ENCODE measurements at places on chromosomes 5 and 9.

DNA sequence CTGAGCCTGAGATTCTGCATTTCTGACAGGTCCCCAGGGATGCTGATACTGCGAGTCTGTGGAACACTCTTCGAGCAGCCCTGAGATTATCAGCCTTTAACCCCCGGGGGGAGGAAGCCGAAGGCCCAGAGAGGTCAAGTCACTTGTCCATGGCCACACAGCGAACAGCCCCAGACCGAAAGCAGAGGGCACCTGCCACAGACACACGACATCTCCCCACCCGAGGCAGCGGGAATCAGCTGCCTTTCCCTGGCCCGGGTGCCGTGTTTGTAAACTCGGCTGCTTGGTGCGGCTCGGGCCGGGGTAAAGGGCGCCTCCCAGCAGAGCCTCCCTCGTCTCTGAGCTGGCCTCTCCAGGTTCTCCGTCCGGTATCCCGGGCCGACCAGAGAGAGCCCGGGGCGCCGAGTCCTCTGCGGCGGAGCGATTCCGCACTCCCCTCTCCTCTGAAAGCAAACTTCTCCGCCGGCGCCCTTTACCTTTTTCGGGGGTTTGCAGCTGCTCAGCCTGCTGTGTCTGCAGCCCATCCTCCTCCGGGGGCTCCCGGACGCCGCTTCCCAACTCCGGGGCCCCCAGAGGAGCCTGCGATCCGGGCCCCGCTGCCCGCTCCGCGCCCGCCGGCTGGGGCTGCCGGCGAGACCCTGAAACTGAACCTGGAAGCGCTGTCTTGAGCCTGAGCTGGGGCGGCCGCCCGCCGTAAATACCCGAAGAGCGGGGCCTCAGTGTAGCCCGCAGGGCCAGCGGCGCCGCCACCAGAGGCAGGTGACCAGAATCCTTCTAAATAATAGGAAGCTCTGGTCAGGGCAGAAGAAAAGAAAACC lies at the start of gene CCDC69:
TSS of gene CCDC69 (minus strand) at position 646 of the 818 bp plus-strand sequence. CDS start at position 524, 122 bp downstream.
- peak; percentile 39 for DNase-seq

DNA sequence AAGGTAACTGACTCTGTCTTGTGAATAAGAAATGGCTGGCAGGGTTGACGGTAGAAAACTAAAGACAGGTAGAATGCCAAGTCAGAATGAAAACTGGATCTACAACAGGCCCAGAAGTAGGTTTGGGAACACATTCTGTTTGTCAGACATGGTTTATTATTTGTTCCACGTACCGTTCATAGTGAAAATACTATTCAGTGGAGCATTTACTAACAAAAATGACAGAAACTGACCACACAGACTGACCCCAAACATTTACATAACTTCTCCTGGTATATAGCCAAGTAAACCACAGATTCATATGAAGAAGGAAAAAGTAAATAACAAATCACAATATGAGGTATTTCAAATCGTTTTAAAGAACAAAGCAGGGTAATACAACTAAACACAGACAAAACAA lies 73.7 kb downstream of the SLC38A9 start:
- no peak for DNase-seq

DNA sequence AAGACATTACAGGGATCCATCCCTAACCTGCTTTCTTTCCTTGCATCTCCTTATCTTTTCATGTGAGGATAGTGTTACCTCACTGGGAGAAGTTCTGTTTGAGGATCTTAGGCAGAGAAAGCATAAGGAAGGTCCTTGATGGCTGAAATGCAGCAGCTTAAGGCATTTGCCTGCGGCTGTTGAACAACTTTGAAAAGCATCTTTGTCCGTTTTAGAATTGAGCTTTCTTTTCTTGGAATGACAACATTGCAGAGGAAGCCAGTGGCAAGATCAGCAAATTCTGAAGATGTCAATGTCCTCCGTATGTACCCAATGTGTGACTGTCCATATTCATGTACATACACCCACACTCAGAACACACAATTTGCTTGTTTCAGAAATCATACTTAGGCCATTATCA lies 436.2 kb downstream of the GABRG2 start:
- no peak for DNase-seq

- no peak for DNase-seq
These were observed 126.6 kb downstream of the SLC24A2 start for GRCh38 chr9:19662213-19662612.

DNA sequence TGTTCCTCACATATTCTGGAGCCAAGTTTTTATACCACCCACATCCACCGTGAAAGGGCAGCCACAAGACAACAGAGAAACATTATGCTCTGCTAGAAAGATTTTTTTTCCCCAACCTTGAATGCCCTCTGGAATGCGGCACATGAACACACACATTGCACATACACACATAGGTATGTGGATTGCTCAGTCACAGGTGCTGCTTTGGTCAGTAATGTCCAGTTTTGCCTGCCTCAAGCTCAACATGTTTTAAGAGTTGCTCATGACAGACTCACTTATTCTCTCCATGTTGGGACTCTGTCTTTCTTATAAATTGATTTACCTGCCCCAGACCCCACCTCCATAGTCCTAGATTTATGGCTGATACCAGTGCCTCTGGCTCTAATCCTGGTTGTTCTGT lies 138.0 kb upstream of the ASTN2 start:
- no peak for DNase-seq

DNA sequence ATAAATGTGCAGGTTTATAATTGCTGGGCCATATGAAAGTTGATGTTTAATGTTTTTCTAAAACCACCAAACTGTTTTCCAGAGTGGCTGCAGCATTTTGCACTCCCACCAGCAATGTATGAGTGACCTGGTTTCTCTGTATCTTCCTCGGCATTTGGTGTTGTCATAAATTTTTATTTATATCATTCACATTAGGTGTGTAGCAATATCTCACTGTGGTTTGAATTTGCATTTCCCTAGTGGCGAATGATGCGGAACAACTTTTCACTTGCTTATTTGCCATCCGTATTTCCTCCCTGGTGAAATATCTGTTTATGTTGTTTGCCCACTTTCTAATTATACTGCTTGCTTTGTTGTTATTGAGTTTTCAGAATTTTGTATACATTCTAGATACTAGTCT lies 295.7 kb upstream of the TUT7 start:
- DNase-seq, result no peak

DNA sequence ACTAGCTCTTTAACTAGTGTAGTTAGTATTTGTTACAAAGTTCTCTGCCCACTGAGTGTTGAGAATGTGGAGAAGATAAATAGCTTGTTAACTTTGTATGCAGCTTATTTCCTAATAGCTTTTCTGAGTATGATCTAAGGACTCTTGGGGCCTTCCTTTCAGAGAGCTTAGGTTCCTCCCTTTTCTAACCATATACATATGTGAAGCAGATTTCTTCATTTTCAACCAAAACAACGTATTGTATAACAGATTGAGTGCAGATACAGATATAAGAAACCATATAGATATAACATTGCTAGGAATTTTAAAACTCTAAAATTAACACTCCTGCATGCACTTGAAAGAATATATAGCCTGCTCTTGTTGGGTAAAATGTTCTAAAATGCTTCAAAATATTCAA lies 70.4 kb downstream of the SCAMP1 start:
- no peak for DNase-seq

DNA sequence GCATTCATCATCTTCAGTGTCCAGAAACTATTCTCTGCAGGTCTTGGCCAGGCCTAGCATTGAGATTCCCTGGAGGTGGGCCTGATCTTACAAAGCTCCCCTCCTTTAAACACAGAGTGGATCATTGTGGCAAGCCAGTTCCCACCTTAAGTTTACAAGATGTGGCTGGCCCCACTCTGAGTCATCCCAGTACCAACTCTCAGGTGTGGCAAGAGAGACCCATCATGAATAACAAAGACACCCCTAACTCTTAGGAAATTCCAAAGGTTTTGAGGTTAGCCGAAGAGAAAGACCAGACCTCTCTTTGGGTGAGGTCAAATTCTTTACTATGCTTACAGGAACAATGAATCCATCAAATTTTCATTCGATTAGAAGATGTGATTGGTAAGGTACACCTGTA lies 78.2 kb downstream of the RFK start:
- DNase-seq, result no peak

- no peak for DNase-seq
These were observed 319.7 kb downstream of the GLIS3 start for GRCh38 chr9:3980212-3980611.

DNA sequence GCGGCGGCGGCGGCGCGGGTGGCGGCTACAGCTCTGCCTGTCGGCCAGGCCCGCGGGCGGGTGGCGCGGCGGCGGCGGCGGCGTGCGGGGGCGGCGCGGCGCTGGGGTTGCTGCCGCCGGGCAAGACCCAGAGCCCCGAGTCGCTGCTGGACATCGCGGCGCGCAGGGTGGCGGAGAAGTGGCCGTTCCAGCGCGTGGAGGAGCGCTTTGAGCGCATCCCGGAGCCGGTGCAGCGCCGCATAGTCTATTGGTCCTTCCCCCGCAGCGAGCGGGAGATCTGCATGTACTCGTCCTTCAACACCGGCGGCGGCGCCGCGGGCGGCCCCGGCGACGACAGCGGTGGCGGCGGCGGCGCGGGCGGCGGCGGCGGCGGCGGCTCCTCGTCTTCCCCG lies 296 bp downstream of the ZSWIM6 start:
- DNase-seq, result peak; percentile 31

- no peak for DNase-seq
These were observed 9.3 kb upstream of the NR3C1 start for GRCh38 chr5:143412661-143413342.

DNA sequence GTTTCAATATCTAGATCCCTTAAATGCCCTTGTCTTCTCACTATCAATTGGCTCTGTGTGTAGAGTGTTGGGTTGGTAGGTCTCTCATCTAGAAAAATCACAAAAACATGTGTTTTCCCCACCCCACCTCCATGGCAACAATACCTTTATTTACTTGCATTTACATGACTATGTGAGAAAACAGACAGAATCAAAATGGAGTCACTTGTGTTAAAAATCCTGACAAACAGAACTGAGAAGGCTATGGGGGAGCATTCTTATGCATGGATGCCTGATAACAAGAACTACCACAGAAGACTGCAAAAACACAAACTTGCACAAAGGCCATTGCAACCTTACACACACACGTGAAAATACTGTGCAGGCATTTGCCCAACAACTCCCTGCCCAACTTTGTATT lies 1352.9 kb upstream of the CDH9 start:
- DNase-seq, result no peak

DNA sequence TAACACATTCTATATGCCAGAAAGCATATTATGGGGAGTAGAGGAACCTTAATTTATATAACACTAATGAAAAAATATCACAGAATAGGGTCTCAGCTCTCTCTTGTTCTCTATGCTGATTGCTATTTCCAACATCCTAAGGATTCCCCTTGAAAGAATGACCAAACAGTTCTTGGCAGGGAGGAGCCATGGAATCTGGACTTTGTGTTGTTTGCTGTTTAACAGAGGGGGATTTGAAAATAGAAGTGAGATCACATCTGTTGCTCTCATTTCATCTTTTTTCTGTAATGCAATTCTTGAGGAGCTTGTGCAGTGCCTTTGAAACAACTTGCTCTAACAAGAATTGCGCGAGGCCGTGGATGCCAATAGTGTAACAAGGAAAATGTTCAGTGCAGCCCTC lies 755.3 kb downstream of the TLE1 start:
- no peak for DNase-seq

GRCh38 chr9:134328841-134329575 lies 2.8 kb downstream of the RXRA start:
- no peak for DNase-seq

DNA sequence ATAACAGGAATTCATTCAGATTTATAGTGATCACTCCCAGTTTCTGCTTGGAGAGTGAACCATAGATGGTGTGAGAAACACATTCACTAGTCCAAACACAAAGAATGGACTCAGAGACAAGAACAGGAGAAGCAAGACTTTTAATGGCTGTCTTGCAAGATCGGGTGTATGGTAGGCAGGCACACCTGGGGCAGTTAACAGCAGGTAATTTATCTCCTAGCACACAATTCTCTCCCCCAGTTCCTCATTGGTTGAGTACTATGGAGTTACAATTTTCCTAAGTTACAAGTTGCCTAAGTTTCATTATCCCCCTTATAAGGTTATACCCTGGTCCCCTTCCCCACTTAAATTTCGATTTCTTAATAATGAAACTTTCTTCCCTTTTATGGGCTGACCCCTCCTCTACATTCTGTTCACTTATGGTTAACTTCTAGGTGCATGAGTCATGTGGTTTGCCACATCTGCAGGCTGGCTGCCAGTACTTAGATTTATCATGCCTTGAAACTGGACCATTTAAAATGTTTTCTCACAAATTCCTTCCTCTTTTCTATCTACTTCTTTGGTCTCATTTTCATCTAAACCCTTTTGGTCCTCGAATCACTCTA lies 623.3 kb downstream of the HINT1 start:
- no peak for DNase-seq

- no peak for DNase-seq
These were observed 73.9 kb downstream of the KIF24 start for GRCh38 chr9:34254966-34255825.

DNA sequence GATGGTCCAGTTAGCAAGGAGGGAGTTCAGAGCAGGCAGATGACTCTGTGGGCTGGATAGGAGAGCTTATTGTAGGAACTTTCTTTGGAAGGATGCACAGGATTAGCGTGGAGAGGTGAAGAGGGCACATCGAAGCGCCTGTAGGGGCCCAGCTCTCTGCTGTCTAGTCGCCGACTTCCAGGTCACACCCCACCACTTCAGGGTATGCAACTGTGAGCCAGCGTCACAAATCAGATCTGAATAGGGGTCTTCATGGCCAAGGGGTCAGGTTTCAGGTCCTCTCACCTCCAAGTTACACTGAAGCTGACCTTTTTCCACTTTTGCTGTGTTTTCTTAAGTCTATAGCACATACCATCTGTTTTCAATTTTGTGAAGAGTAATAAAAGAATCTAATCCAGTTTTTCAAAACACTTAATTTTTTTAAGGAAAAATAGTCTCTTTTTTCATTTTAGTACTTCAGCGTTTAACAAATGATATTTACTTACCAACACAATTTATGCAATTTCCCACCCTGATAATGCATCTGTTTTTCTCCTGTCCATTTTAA lies 364.2 kb upstream of the CLINT1 start:
- DNase-seq, result no peak

DNA sequence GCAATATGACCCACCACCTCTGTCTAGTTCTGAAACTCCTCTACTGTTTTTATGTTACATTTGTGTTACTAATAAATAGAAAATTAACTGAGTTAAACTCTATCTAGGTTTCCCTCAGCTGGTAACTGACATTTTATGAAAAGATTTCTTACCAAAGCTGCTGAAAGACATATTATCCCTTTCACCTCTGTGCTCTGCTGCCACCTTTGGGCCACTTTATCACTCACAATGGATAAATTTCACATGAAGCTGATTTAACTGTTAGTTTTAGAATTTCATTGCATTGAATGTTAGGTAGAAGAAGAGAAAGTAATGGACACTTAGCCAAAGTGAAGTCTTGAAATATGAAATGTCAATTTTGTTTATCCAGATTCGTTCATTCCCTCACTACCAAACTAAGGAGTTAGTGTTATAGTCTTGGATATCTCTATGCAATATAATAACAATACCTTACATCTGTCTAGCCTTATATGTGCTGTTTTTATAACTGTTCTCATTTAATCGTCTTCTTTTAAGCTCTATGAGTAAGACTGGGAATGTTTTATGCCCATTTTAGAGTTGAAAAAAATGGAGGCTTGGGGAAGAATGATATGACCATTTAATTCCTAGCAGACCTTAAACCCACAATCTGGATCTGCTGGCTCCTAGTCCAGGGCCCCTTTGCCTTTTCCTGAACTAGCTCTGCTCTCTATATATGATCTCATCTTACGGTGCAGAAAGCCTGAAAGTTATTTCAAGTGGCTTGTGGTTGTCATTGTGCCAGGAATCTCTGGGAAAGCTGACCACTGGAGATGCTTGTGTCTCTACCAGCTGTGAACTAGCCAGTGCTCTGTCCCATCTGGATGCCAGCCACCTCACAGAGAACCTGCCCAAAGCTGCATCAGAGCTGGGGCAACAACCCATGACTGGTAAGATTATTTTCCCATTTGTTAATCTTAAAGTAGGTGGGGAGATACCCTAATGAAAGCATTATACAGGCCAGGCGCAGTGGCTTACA lies 97.1 kb downstream of the GOLPH3 start:
- peak; percentile 58 for DNase-seq
